ENCODE measurements at places on chromosomes 1 and 21.

DNA sequence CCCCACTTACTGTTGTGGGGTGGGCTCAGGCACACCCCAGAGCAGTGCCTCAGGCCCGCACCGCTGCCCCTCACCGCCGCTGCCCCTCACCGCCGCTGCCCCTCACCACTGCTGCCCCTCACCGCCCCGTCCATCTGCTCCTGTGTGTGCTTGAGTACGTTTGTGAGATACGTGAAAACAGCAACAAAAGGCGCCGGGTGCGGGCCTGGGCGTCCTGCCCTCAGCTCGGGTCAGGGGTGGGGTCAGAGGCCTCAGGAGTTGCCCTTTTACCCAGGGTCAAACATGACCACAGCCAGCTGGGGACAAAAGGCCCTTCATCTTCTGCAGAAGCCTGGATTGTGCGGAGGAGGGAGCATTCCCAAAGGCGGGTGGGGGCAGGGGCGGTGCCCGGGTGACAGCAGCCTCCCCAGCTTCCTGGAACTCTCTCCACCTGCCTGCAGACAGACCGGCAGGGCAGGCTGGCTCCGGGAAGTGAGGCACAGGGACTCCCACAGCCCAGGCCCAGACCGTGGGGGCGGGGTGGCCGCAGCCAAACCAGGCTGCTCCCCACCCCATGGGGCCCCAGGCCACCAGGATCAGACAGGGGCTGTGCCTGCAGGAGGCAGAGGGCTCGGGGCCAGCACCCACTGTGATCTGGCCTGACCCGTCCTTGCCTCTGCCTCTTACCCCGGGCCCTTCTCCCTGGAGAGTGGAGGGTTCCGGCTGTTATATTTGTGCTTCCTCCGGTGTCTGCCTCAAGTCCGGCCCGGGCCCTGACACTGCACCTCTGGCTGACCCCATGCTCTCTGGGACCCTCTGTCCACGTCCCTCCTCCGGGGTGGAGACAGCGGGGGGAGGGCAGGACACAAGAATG, 2.3 kb upstream of the VWA1 start:
- no peak for DNase-seq

- no peak for DNase-seq
These were observed 56.7 kb upstream of the BARHL2 start for GRCh38 chr1:90773812-90774211.

- DNase-seq = no peak
These were observed 7.4 kb downstream of the IFNAR1 start for GRCh38 chr21:33332143-33332542.

DNA sequence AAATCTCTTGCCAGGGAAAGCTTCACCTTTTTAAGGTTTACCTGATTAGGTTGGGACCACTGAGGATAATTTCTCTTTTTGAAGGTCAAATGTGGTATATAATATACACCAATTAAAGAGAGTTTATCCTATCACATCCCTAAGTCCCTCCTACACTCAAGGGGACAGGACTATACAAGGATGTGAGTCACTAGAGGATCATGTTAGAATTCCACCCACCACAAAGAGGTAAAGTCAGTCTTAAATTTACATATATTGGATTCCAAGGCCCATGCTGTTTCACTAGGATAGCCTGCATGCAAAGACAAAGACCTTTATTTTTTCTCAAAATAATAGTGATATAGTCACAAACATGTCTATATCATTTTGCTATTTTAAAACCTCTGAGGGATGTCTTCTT, 164.4 kb downstream of the GIPC2 start:
- DNase-seq = no peak

DNA sequence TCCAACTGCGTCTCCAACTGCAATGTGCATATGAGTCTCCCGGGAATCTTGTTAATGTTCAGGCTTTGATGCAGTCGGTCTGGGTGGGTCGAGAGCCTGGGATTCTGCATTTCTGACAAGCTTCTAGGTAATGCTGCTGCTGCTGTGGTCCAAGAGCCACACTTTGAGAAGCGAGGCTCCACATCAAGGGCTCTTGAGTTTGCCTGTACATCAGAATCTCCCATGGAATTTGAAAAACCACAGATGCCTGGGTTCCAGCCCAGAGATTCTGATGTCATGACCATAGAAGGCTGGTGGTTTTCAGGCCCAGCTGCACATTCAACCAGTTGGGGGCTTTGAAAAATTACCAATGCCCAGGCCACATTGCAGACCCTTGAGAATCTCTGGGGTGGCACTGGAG, 93.9 kb upstream of the TARDBP start:
- no peak for DNase-seq

DNA sequence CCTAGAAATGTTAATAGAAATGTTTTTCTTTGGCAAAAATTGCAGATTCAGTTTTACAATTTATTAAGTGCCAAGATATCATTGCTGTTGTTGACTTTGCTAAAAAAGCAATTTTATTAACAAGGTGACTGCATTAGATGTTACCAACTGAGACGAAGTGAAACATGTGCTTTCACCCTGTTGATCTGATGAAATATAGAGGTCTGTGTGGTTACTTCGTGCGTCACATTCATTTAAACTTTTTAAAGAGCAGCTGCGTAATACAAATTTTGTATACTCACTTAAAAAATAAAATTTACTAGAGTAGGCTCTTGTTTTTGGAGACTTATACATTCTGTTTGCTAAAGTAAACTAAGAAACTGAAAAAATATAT, 465.7 kb downstream of the USP25 start:
- DNase-seq = no peak

DNA sequence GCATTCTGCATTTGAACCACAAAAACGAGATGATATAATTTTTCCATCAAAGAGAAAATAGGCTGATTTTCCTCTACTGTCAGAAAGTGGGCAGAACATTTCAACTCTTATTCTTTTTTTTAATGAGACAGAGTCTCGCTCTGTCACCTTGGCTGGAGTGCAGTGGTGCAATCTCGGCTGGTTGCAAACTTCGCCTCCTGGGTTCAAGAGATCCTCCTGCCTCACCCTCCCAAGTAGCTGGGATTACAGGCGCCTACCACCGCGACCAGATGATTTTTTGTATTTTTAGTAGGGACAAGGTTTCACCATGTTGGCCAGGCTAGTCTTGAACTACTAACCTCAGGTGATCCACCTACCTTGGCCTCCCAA, 11.6 kb downstream of the DSTYK start:
- DNase-seq = no peak

DNA sequence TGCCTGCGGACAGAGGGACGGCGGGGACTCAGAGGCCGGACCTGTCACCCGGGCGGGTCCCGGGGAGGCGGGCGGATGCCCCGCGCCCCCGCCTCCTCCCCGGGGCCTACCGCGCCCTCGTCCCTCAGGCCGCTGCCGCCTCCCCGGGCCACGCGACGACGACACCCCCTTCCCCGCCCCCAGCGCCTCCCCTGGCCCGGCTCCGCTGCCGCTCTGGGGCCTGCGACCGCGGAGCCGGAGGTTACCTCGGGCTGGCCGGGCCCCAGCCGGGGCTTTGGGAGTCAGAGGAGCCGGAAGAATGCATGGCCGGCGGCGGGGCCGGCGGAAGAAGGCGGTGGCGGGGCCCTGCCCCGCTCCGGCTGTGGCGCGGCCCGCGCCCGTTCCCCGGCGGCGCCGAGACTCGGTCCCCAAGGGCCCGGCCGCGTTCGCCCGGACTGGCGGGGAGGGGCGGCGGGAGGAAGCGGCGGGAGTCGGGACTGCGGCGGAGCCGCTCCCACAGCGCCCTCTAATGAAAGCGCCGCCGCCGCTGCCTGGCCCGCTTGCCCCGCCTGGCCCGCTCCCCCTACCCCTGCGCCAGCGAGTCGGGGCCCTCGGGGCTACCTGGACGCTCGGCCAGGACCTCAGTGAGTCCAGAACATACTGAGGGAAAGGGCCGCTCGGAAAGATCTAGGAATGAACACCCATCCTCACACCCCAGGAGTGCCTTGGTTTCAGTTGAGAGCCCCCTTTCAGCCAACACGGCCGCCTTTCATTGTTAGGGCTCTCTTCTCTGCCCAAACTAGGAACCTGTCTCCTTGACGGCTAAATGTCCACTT, at the start of gene LPGAT1:
Gene LPGAT1, minus strand, starts transcription at position 436 of the 815 bp plus-strand sequence. CDS start 1,467 bp downstream, outside the sequence.
- no peak for DNase-seq

DNA sequence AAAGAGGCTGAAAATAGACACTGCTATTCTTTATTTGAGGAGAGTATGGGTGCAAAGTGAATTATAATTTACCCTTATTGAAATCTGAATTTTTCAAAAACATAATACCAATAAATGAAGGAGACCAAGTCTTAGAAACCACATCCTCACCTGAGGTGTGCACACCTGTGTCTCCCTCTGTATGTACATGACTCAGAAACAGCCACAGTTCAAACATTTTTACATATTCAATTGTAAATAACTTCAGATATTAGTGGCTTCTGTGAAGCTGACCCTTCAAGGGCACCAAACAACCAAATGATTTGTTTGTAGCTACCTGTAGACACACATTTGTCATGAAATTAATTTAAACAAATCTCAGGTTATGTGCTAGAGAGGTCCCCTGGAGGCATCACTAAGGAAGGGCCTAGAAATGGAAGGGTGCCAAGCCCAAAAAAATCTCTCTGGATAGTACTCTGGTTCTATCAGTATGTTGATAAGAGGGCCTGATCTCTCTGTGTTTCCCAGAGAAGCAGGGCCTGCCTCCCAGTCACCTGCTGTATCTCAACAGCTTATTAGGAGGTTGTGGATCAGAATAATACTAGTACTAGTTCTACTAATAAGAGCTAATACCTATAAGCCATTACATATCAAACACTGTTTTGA, 28.1 kb downstream of the ERI3 start:
- DNase-seq = no peak

GRCh38 chr1:41028034-41028642, 6.6 kb upstream of the SLFNL1 start:
- DNase-seq = no peak

GRCh38 chr1:13587256-13588030, 3.8 kb downstream of the PDPN start:
- no peak for DNase-seq

GRCh38 chr1:60924964-60925798, 157.2 kb upstream of the NFIA start:
- no peak for DNase-seq

DNA sequence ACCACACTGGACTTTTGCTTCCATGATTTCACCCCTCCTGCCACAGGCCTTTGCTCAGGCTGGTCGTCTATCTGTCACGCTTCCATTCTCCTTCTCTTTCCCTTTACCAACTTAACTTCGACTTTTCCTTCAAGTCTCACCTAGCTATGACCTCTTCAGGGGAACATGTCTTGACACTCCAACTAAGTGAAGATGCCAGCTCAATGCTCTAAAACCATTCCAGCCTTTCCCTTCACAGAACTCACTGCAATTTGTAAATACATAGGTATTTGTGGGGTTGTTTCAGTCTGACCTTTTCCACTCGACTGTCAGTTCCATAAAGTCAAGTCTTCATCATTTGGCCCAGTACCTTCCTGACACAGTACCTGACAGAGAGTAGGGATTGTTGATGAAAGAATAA, 358.6 kb upstream of the CAMK1G start:
- DNase-seq = no peak

DNA sequence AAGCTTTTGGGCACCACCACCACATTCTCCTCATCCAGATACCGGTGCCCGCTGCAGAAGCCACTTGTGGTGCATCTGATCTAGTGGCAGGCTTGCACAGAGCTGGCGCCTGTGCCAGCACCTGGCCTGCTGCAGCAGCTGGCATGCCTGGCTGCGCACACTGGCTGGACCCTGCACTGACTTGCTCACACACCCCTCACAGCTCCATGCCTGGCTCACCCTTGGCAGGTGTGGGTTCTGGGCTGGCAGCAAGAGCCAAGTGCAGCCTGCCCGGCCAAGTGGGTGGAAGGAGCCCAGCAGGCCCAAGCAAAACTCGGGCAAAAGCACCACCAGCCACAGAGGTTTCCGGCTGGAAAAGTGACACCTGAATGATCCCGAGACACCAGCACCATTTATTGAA, 315.7 kb upstream of the RRP15 start:
- no peak for DNase-seq

GRCh38 chr1:101697072-101697471, 299.7 kb downstream of the OLFM3 start:
- DNase-seq = no peak

All from cortex of kidney (tissue), 1 donor.